Pancreas (tissue), 10 donors: ENCODE measurements at places on chromosomes 2 and 18. TPM values are rescaled to one million over a fixed set of nuclear protein-coding genes. Genes with fewer than 3 reads are reported as not detected.

DNA sequence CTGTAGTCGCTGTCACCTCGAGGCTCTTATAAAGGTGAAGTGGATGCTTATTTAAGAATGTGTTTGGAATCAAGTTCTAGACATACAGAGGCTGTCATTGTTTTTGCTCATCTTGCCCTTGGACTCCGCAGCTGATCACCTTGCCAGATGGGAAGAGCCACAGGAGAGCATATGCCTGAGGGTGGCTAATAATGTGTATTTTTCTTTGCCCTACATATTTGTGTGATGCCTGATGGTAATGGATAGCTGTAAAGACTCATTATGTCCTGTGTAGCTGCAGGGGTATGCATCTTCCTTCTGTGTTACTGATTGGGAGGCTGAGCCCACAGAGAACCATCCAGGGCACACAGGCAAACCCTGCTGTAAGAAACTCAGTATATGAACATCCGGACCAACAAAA, 61.7 kb downstream of the PRKCE start:
- DNase-seq = no peak

- DNase-seq = no peak
Observed at GRCh38 chr2:43230951-43231827, 4.8 kb upstream of the ZFP36L2 start.

GAREM2 gene
- total RNA-seq = 1.7 TPM

DNA sequence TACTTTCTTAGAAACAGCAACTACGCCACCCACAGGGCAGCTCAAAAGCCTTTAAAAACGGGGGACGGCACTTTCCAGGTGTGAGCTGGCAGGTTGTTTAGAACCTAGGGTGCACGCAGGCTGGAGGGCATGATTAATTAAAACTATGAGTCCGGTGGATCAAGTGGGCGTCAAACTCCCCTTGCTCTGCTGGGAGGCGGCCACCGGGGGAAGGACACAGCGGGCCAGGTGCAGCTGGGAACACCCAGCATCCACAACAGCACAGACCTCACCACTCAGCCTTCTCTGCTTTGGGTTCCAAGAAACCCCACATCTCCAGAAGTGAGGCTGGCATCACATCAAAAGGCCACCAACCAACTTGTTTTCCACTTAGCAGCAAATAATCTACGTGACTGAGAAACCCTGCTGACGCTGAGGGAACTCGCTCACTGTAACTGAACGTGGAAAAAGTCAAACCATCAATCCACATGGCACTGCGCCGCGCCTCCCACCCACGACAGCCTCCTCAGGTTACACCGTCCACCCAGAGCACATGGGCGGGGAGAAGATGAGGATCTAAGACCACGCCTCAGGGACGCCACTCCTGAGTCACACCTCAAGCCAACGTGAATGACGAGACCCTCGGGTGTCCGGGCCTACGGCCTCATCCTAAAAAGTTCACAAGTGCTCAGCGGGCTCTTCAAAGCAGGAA, 118.2 kb downstream of the ZNF516 start:
- DNase-seq = no peak

ITGA4 gene
- total RNA-seq = 0.85 TPM

RNF125 gene
- total RNA-seq = 2.5 TPM

- DNase-seq = no peak
Observed at GRCh38 chr2:188588235-188588634, 296.6 kb downstream of the GULP1 start.

GRCh38 chr2:75025633-75026380, 67.4 kb downstream of the POLE4 start:
- no peak for DNase-seq

- DNase-seq = no peak
Observed at GRCh38 chr18:35513181-35513936, 15.6 kb upstream of the INO80C start.

- no peak for DNase-seq
Observed at GRCh38 chr2:240885566-240885965, 10.4 kb downstream of the MAB21L4 start.

GRCh38 chr18:23209796-23210195, 74.5 kb downstream of the CABLES1 start:
- no peak for DNase-seq

GRCh38 chr2:100630473-100630977, 67.7 kb downstream of the PDCL3 start:
- DNase-seq = no peak

SIX3 gene
- total RNA-seq = 0.23 TPM

LYG1 gene
- total RNA-seq = 0.24 TPM
